ENCODE measurements at places on chromosomes 7 and 10. TPM values are rescaled to one million over a fixed set of nuclear protein-coding genes. Genes with fewer than 3 reads are reported as not detected.

DNA sequence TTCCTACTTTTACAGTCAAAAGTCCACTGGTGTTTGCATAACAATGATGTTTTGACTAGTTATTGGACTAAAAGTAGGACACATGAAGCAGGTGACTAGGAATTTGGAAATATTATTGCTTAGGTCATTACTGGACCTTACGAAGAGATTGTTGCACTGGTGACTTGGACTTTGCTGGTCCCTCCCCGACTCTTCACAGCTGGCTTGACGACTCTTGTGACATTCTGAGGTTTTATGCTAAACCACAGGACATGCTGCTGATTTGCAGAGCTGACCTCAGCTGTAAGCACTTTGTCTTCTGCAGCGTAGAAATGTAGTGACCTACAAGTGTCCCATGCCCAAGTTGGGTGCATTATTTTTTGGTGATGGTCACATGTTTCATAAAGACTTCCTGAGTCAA lies 21.9 kb downstream of the PCBD1 start:
- peak overlapping the region; percentile 5 for H3K4me3 ChIP-seq
- peaks cover 30% of the 10 kb centered on the region for H3K4me1 ChIP-seq
- no peak overlapping the region for H3K27ac ChIP-seq
- peak; percentile 69 for DNase-seq
- peaks cover 12% of the 10 kb centered on the region for H3K36me3 ChIP-seq

GRCh38 chr7:20374399-20374798 lies 43.7 kb downstream of the ITGB8 start:
- no peaks in the 10 kb centered on the region for H3K4me1 ChIP-seq
- no peaks in the 10 kb centered on the region for H3K36me3 ChIP-seq
- DNase-seq = no peak

- H3K36me3 ChIP-seq = no peaks in the 10 kb centered on the region
- H3K4me3 ChIP-seq = no peak overlapping the region
- no peaks in the 10 kb centered on the region for H3K4me1 ChIP-seq
- no peak overlapping the region for H3K27ac ChIP-seq
- no peaks in the 10 kb centered on the region for H3K27me3 ChIP-seq
- no peak for DNase-seq
Measured at GRCh38 chr7:82166260-82167015, 277.1 kb downstream of the CACNA2D1 start.

The TSPAN12 gene
- total RNA-seq = not detected

DNA sequence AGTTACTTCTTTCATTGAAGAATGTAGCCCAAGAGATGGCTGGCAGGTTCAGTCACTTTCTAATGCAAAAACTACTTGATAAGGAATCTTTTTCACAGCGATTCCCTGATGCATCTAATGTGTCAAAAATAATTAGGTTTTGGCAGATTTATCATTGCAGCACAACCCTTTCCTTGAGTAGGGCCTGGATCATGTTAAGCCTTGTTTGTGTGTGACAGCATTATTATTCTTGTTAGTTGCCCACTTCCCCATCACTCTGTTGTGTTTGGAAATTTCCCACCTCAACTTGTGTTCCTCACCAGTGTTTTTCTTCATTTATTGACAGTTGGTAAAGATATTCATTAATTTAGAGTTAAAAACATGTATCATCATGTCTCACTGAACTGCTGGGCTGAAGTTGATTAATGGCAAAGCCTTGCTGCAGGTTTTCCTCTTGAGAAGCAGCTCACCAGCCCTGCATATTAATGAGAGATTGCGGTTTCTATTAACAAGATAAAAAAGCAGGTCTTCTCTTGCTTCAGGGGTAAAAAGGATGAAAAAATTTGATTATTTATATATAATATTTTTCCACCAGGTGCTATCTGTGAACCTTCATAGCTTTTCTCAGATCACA lies 233.3 kb upstream of the MDFIC start:
- no peak overlapping the region for H3K4me3 ChIP-seq
- no peak for DNase-seq
- H3K27ac ChIP-seq = no peak overlapping the region
- H3K4me1 ChIP-seq = no peaks in the 10 kb centered on the region

GRCh38 chr7:122143376-122143750 lies 686 bp downstream of the AASS start:
- H3K27me3 ChIP-seq = peaks cover 21% of the 10 kb centered on the region
- no peak for DNase-seq
- H3K27ac ChIP-seq = no peak overlapping the region
- H3K36me3 ChIP-seq = no peaks in the 10 kb centered on the region
- H3K4me1 ChIP-seq = peaks cover 20% of the 10 kb centered on the region
- peak overlapping the region; percentile 88 for H3K4me3 ChIP-seq

GRCh38 chr10:11901454-11901832 lies 78.3 kb downstream of the PROSER2 start:
- DNase-seq = no peak
- H3K27me3 ChIP-seq = peaks cover 9% of the 10 kb centered on the region
- H3K4me1 ChIP-seq = no peaks in the 10 kb centered on the region
- no peak overlapping the region for H3K4me3 ChIP-seq
- no peaks in the 10 kb centered on the region for H3K36me3 ChIP-seq
- no peak overlapping the region for H3K27ac ChIP-seq

The UNCX gene
- not detected for total RNA-seq

The GDF2 gene
- total RNA-seq = not detected
